ENCODE measurements at places on chromosomes 3 and 15. TPM values are rescaled to one million over a fixed set of nuclear protein-coding genes. Genes with fewer than 3 reads are reported as not detected.

SLC12A1 gene
- total RNA-seq, result not detected

ALPK3 gene
- 7.8 TPM for total RNA-seq

TYRO3 gene
- 12.5 TPM for total RNA-seq

FOXL2NB gene
- 0.26 TPM for total RNA-seq

FBXW12 gene
- 23.7 TPM for total RNA-seq

PLD1 gene
- 96.2 TPM for total RNA-seq

PLA2G4E gene
- not detected for total RNA-seq

CAMK2N2 gene
- total RNA-seq, result 1.6 TPM

CPA3 gene
- total RNA-seq, result 4.9 TPM

GAP43 gene
- 0.26 TPM for total RNA-seq

SH2D7 gene
- not detected for total RNA-seq

NEK10 gene
- total RNA-seq, result 0.33 TPM

ITGA11 gene
- 0.99 TPM for total RNA-seq

BSN gene
- 6.6 TPM for total RNA-seq

GPR62 gene
- total RNA-seq, result not detected
